ENCODE measurements at places on chromosomes 13 and 19.

DNA sequence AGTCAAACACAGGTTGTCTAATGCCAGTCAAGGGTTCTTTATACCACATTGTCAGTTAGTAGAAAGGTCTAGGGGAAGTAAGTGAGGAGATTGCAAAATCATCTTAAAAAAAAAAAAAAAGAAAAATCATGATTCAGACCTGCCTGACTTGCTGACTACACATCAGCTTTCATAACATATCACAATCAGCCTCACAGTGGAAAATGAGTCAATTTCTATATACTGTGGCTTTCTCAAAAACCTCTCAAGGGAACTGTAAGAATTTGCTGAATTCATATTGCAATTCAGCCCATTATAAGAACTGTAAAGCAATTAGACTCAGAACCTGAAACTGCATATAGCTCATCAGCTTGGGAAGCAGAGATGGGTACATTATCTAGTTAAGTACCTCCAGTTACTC lies 75.3 kb upstream of the GPC6 start:
- DNase-seq: no peak

DNA sequence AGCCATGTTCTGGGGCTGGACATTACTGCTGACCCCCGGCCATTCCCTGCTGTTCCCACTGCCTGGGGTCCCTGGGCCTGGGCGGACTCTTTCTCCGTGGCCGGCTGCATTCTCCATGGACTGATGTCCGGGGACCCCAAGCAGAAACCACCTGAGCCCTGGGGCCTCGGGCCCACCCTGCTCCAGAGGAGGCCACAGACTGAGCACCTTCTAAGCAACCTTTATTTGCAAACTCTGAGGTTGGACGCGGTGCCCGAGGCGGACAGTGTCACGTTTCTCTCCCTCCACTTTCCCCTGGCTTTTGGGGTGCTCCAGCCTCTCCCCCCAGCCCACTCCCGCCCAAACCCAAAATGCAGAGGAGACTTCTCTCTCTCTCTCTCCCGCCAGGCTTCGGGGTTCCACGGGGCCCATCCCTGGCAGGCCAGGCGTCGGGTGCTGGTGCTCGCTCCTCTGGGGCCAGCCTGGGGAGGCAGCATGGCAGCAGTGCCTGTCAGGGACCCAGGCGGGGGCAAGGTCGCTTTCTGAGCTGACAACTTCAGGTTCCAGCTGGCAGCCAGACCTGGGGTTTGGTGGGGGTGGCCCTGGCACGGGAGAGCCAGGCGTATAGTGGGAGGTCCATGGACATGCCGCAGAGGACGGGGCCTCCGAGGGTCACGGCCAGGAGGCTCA lies 2.3 kb upstream of the C19orf25 start:
- DNase-seq: no peak

GRCh38 chr13:32751340-32751739 lies 165.1 kb downstream of the PDS5B start:
- DNase-seq: no peak

- no peak for DNase-seq
Measured at GRCh38 chr19:294946-295686, 3.9 kb upstream of the PLPP2 start.

GRCh38 chr19:45574526-45574925 lies 10.1 kb downstream of the OPA3 start:
- DNase-seq: no peak

DNA sequence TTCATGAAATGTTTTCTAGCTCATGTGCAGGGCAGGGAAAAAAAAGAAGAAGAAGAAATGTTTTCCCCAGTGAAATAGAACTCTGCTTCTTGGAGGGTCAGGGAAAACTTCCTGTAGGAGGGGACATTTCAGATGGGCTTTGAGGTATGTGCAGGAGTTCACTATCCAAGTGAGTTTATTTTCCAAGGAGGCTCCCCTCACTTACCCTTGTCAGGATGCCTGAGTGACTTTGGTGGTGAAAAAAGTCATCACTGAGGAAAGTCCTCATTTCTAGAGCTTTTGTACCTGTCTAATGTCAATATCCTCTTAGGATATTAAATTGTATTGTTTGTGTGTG lies 656 bp upstream of the C3 start:
- no peak for DNase-seq

DNA sequence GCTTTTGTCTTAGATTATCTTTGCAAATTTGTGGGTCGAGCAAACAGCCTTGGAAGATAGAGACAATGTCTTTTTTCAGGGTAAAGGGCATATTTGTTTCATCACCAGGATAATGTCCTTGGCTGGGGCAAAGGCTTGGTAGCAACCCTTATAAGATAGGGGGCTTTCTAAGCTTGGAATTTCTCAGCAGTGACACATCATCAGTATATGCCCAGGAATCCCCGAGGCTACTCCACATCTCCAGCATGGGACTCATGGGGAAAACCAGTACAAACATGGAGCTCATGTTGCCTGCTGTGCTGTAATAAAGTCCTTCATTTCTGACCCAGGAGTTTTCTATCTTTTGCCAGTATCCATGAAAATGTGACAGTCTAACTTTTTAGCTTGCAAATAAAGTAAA lies 77.1 kb downstream of the DCLK1 start:
- DNase-seq: no peak

Measured in NCI-H1092 (cell line).